ENCODE measurements at places on chromosomes 12 and 14.

DNA sequence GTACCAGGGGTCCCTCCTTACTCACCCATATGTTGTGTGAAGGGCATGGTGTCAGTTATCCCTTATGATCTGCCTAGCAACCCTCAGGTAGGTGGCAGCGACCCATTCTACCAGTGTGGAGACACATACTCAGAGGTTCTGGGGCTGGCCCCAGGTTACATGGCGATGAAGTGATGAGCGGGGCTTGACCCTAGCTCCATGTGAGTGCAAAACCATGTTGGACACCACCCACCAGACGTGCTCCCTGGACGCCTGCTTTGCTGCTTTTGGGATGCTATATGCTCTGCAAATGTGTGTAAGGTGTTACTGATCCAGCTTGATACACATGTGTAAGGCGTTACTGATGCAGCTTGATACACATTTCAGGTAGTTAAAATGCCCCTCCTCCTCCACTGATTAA, 33.3 kb downstream of the EP400 start:
- no peak for DNase-seq

DNA sequence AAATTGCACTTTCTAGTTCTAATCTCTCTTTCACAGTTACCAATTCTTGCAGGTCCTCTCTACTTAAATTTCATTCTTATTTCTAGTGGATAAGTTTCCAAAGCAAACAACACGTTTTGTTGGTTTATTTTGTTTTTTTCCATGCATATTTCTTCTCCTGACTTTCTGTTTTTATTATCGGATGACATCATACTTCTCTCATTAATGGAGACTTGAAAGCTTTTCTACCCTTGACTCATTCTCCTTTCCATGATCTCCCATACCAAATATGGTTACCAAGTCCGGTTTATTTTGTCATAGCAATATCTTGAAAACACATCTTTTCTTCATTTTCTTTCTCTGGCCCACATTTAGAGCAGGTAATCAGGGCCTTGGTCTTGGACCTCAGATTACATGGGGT, 796.5 kb downstream of the GALC start:
- no peak for DNase-seq

DNA sequence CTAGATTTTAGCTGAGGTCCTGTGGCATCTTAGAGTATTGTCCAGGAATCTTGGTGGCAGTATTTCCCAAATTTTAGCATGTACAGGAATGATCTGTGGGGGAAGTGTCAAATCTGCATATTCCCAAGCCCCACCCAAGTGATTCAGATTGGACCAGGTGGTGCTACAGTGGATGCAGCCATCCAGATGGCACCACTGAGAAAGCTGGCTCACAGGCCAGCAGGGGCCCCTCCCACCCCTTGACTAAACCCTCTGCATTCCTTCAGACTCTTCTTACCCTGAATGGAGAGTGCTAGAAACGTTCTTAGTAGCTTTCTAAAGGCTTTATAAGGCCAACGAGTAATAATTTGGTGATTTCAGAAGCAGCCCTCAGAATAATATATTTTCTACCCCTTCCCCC, 255.2 kb downstream of the NRXN3 start:
- DNase-seq = no peak

GRCh38 chr12:77591959-77592743, 238.5 kb upstream of the NAV3 start:
- no peak for DNase-seq

DNA sequence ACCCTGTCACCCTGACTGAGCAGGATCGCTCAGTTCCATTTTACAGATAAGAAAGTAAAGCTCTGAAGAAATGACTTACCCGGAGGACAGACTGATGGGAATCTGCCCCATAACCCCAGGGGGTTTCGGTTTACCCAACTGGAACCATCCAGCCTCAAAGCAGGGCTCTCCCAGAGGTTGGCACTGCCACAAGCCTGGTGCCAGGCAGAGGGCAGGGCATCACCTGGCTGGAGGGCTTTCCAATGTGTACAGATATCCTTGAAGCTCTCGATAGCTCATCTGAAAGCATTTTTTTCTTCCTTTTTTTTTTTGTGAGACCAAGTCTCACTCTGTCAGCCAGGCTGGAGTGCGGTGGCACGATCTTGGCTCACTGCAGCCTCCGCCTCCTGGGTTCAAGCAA, 33.2 kb downstream of the STON2 start:
- DNase-seq = no peak

DNA sequence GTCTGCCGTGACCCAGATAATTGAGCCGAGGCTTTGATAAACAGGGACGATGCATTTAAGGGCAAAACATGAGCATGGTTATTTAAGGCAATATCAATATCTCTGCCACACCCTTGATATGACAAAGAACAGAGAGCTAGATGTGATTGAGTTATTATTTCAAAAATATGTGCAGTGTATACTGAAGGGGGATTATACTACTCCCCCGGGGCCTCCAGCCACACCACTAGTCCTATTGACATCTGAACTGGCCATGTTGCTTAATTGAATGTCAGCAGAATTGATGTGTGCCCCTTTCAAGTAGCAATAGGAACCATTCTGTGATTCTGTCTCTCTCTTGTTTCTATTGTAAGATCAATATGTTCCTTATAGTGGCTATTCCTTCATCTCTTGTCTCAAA, 794.8 kb upstream of the SEL1L start:
- no peak for DNase-seq
